ENCODE measurements at places on chromosomes 12 and 14.

GRCh38 chr12:102436867-102437266 lies 43.5 kb downstream of the IGF1 start:
- no peak for DNase-seq

DNA sequence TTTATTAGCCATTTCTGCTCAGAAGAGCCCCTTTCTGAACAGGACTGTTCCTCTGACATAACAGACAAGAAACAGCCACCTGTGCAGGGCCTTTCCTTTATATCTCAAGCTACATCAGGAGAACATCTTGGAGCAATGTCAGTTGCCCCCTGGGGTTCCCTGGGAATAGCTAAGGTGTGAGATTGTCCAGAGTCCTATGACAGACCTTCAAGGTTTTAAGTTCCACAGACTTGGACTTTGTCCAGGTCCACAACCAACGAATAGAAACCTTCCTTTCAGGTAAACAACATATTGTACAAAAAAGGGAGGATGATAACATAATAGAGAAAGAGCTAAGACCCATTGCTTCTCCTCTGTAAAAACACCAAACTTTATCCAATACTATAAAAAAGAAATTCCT lies 2.9 kb downstream of the IL23A start:
- no peak for DNase-seq

DNA sequence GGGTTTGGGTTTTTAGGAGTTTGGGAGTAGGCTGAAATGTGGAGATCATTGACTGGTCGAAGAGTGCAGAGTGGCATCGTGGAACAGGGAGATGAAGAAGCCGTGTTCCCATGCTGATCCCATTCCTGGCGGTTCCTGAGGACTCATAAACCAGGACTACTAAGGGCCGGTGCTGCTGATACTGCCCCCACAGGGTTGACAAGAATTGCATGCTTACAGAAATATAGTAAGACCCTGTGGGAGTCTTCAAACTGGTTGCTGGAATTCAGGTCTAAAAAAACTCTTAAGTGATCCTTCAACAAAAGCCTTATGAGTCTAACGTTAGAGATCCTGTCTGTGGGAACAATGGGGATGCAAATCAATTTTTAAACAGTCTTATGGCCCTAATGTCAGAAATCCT lies 64.0 kb upstream of the ARHGAP5 start:
- no peak for DNase-seq

GRCh38 chr12:8561011-8561410 lies 20.3 kb upstream of the CLEC4E start:
- no peak for DNase-seq

DNA sequence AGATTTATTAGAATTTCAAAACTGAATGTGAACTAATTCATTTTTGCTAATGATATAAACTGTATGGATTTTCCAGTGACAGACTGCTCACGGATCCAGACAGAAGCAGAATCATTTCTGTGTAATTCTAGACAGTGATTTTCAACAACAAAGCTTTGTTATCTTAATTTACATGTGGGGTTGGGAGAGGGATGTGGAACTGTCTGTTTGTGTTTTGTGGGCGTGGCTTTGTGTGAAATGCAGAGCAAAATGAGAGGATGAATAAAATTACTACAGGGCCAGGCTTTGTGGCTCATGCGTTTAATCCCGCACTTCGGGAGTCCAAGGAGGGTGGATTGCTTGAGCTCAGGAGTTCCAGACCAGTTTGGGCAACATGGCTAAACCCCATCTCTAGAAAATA lies 834.7 kb downstream of the GALC start:
- no peak for DNase-seq
